ENCODE measurements at places on chromosomes 12 and 14.

- H3K4me1 ChIP-seq = peaks cover 28% of the 10 kb centered on the region
- no peak overlapping the region for H3K4me3 ChIP-seq
- no peak for DNase-seq
- H3K27me3 ChIP-seq = no peaks in the 10 kb centered on the region
Observed at GRCh38 chr12:75834591-75834990, 197.0 kb downstream of the PHLDA1 start.

GRCh38 chr12:97561619-97562290, 99.2 kb downstream of the RMST start:
- H3K36me3 ChIP-seq = peaks cover 15% of the 10 kb centered on the region

GRCh38 chr12:124675881-124676713, 108.7 kb upstream of the NCOR2 start:
- peaks cover 33% of the 10 kb centered on the region for H3K27me3 ChIP-seq
- DNase-seq = peak; percentile 50
- H3K36me3 ChIP-seq = no peaks in the 10 kb centered on the region
- peaks cover 47% of the 10 kb centered on the region for H3K4me1 ChIP-seq
- peak overlapping the region; percentile 61 for H3K4me3 ChIP-seq

- peaks cover 54% of the 10 kb centered on the region for H3K4me1 ChIP-seq
- H3K27me3 ChIP-seq = peaks cover 10% of the 10 kb centered on the region
- no peak for DNase-seq
- no peaks in the 10 kb centered on the region for H3K36me3 ChIP-seq
Observed at GRCh38 chr12:111150921-111151840, 217.7 kb downstream of the PHETA1 start.

DNA sequence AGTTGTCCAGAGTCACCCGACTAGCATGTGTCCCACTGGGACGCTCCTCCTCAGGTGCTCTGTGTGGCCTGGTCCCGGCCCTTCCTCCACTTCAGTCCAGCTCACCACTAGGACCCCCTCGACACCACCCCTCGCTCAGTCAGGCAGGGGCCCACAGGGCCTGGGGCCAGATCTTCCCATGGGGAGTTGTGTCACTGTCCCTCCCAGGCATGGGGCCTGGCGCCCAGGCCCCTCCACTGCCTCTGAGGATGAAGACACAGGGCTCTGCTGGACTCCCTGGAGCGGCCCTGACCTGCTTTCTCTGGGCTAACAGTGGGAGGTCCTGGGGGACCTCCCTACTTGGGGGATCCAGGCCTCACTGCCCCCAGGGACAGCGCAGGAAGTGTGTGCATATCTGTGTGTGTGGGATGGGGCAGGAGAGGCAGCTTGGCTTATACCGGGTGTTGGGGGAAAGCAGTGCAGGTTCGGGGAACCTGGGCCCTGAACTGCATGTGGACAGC, 43.8 kb downstream of the KRT80 start:
- peaks cover 6% of the 10 kb centered on the region for H3K27me3 ChIP-seq
- no peak overlapping the region for H3K4me3 ChIP-seq
- DNase-seq = no peak
- no peak overlapping the region for H3K27ac ChIP-seq
- H3K4me1 ChIP-seq = peaks cover 24% of the 10 kb centered on the region
- no peaks in the 10 kb centered on the region for H3K36me3 ChIP-seq

GRCh38 chr14:77000340-77001270, 27.9 kb downstream of the IRF2BPL start:
- DNase-seq = peak; percentile 62
- H3K27me3 ChIP-seq = peaks cover 2% of the 10 kb centered on the region
- peak overlapping the region; percentile 39 for H3K4me3 ChIP-seq
- H3K27ac ChIP-seq = peak overlapping the region; percentile 68
- peaks cover 87% of the 10 kb centered on the region for H3K4me1 ChIP-seq
- no peaks in the 10 kb centered on the region for H3K36me3 ChIP-seq

DNA sequence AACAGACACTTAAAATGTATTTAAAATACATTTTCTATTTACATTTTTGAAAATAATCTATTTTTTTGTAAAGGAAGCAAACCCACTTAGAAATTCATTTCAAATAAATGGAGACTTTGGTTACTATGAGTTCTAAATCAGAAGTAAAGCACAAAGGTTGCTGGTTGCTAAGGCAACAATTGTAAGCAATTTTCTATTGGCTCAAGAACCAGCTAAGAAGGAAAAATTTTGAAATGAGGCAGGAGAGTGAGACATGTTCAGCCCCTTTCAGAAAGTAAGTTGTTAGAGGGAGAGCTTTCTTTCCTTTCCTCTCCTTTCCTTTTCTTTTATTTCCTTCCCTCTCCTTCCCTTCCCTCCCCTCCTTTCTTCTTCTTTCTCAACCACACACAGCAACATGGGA, 80.7 kb downstream of the PRMT8 start:
- DNase-seq = no peak

GRCh38 chr12:122887819-122888212, 8.1 kb downstream of the VPS37B start:
- peaks cover 65% of the 10 kb centered on the region for H3K4me1 ChIP-seq
- no peaks in the 10 kb centered on the region for H3K27me3 ChIP-seq
- H3K4me3 ChIP-seq = no peak overlapping the region
- peaks cover 5% of the 10 kb centered on the region for H3K36me3 ChIP-seq
- H3K27ac ChIP-seq = no peak overlapping the region
- no peak for DNase-seq

Measured in nephron progenitor cell (in vitro differentiated cells).